MCF 10A (cell line): ENCODE measurements at places on chromosomes 2 and 18.

DNA sequence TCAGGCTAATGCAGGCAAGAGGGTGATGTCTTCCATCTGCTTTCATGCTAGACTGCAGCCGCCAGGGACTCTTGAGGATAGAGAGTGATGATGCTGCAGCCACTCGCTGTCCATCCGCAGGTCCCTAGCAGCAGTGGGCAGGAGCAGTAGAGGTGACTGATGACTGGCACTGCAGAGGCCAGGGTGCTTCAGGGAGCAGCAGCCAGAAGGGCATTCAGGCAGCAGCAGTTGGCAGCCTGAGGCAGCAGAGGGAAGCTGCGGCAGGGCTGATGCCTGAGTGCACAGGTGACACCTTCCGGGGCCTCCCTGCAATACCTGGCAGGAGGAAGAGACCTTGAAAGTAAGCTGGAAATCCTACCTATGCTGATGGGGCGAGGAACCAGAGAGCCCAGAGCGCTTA lies 214.2 kb downstream of the ICOS start:
- no peak for DNase-seq

- no peak for DNase-seq
These were observed 151.4 kb downstream of the ETAA1 start for GRCh38 chr2:67548317-67549201.

GRCh38 chr18:13612196-13612997 lies 114.0 kb downstream of the FAM210A start:
- DNase-seq, result no peak

- DNase-seq, result peak; percentile 70
These were observed 7.4 kb upstream of the MBOAT2 start for GRCh38 chr2:9010866-9011265.

DNA sequence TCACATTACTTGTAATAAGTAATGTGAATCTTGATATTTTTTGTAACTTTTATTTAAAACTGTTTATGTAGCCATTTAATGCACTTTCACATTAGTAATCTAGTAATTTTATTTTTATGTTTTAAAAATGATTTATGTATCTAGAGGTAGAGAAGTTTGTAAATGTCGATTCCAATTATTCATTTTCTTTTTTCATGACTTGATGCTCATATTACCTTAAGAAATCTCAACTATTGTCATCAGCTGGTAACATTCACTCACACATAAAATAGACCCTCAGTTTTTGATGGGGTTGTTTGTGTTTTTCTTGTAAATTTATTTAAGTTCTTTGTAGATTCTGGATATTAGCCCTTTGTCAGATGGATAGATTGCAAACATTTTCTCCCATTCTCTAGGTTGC lies 351.7 kb upstream of the CDH7 start:
- DNase-seq, result no peak

DNA sequence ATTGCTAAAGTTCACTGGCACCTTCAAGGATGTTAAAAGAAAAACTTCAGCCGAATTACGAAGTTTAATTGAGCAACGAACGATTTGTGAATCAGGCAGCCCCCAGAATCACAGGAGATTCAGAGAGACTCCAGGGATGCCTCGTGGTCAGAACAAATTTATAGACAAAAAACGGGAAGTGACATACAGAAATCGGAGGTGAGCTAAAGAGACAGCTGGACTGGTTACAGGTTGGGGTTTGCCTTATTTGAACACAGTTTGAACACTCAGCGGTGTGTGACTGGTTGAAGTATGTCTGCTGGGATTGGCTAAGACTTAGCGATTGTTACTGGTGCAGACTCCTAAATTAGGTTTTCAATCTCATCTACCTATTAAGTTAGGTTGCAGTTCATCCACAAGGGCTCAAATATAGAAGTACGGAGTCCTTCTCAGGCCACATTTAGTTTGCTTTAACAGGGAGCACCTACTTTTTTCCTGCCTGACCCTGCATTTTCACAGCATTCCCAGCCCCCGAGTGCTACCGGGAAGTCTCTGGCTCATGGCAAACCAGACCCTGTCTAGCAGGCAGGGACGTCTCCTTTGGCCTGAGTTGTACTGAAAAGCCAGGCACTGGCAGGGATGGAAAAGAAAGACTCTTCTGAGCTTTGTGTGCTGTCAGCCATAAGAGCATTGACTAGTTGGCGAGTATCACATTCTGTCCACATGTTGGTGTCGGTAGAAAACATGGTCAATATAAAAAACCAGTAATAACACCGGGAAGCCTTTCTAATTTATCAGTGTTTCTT lies 41.1 kb downstream of the CDCA7 start:
- DNase-seq, result no peak

GRCh38 chr2:229910832-229911412 lies 10.9 kb downstream of the TRIP12 start:
- DNase-seq, result peak; percentile 46

GRCh38 chr2:111522231-111522768 lies 361.7 kb downstream of the ANAPC1 start:
- peak; percentile 55 for DNase-seq
